ENCODE measurements at places on chromosomes 11 and 22.

DNA sequence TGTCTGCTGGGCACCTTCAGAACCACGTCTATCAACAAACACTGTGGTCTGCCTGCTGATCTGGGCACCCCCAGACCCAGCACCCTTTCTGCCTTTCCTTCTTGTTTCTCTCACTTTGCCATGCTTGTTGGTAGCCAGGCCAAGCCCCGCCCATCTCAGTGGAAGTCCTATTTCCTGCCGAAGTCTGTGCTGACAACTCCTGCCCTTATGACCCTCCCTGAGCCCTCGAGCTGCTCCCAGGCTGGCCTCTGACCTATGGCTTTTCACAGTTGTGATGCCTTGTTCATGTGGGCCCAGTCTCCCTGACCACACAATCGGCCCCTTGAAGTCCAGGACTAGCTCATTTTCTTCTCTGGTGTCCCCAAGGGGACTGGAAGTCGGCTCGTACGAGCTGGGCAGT is 132.1 kb downstream of the DSCAML1 start:
- DNase-seq, result no peak

- DNase-seq, result no peak
Measured at GRCh38 chr11:16853859-16854258, 115.4 kb downstream of the C11orf58 start.

DNA sequence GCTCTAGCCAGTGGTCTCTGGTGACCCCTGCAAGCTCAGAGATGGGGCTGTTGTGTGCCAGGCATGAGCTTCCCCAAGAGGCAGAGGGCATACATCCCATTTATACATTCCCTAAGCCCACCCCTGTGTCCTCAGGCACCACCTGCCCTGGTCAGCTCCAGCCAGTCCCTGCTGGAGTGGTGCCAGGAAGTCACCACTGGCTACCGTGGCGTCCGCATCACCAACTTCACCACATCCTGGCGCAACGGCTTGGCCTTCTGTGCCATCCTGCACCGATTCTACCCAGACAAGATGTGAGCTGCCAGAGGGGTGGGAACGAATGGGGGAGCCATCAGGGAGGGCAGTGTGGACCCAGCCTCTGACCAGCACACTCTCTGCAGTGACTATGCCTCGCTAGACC is 8.3 kb downstream of the EHBP1L1 start:
- no peak for DNase-seq

DNA sequence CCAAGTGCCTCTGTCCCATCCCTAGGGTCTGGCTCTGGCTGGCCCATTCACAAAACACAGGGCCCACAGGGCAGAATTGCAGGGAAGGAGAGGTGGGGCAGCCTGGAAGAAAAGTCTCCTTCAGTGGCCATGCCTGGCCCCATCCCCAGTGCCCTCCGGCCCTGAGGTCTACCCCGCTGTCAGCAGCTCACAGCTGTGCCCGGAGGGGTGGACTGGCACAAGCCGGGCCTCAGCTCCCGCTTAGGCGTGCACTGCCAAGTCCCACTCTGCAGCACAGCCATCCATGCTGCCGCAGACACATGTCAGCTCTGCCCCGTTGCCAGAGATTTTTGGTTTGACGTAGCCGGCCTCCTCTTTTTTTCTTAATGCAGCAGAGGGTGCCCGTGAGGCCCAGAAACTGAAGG is 3.9 kb upstream of the SCN2B start:
- no peak for DNase-seq

DNA sequence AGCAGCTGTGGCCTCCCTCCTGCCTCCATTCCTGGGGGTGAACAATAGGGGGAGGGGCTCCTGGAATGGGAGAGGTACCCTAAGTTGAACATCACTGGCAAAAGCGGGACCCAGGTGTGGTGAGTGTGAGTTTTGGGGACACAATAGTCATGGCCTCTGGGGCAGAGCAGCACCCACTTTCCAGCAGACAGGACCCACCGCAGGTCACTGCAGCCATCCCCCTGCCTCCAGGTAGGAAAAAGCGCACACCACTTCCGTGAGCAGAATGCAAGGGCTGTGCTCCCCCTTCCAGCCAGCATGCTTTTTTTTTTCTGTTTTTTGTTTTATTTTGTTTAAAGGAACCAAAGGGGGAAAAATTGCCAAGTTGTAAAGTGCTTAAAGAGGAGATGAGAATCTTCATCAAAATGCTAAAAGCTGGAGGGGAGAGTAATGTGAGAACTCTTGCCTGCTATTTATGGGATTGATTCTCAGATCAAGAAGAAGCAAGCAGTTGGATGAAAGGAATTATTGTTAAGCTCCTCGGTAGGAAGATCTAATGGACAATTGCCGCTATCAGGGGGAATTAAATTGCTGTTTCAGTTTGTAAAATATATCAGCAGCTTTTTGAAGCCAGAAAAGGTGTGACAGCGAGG is 152.9 kb downstream of the FEZ1 start:
- DNase-seq, result no peak

DNA sequence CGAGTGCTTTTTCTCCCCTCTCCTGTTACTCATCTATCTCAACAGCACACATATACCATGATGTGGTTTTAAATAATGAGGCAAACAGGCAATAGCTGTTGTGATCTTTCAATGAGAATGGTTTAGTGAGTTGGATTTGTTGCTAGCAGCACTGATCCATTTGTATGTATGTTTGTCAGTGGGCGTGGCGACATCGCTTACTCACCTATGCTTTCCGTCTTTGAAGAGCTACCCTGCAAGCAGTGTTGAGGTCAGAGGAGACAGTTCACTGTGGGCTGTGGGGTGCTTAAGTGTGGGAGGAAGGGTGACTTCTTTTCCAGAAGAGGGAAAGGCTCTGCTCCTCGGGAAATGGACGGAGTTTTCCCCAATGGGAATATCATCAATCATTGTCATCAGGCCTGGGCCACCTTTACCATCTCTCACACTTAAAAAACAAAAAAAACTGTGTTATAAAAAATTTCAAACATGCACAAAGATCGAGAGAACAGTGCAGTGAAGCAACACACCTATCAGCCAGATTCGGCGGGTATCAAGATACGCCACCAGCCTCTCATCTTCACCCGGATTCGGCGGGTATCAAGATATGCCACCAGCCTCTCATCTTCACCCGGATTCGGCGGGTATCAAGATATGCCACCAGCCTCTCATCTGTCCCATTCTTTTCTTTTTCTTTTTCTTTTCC is 83.8 kb downstream of the TBC1D22A start:
- no peak for DNase-seq

DNA sequence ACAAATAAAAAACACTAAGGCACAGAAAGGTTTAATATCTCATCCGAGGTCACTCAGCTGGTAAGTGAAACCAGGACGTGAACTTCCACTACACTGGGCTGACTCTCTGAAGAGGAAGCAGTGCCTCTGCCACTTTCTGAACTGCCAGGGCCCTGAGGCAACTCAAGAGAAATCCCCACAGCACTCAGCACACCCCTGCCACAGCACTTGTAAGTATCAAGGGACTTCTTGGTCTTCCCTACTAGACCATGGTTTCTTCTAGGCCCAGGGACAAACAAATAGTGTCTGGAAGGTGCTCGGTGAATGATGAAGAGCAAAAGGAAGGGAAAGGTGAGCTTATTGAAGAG is 49.7 kb downstream of the RPL27A start:
- no peak for DNase-seq

GRCh38 chr22:28018461-28018927 is 99.4 kb upstream of the PITPNB start:
- no peak for DNase-seq

DNA sequence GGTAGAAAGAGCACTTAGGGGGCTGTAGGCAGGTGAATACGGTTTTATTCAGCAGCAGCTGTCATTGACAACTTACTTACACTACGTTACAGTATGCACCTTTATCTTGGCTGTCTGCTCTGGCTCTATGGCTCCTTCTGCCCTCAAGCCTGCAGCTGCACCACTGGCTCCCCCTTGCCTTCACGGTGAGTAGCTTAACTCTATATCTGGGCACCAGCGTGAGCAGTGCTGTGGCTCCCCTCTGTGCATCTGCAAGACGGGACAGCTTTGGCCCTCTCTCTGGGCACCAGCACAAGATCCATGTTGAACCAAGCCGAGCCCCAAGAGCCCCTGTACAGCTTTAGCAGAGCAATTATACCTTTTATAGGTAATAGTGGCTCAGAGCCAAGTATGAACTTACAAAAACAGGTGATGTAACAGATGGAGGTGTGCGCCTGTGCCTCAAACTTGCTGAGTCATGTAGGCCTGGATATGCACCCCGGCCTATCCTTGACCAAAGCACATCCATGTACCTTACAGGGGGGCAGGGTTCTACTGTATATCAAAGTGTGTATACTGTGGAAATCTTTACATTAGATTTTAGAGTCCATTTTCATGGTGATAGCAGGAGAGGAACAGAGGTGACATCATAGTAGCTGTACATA is 96.9 kb upstream of the CTSC start:
- no peak for DNase-seq

GRCh38 chr22:22882033-22882717 is 5.4 kb upstream of the IGLL5 start:
- no peak for DNase-seq

GRCh38 chr11:117677729-117678310 is 119.2 kb downstream of the DSCAML1 start:
- no peak for DNase-seq

DNA sequence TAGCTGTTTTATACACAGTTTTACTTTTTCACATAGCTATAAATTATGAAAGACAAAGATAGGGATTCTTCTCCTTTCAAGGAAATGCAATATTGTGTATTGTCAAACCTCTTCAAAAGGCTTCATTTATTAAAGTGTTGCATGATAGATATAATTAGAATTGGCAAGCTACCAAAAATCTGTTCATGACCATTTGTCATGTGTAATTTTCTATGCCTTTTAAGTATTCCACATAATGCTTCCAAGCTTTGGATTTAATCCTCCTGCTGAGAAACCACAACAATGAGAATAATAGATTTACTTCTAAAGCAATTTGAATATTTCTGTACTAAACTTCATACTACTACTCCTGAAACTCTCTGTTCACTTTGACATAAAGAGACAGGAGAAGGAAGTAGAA is 403.2 kb upstream of the CCDC179 start:
- DNase-seq, result no peak

- no peak for DNase-seq
Measured at GRCh38 chr11:64278576-64279190, 5.8 kb downstream of the BAD start.

All from CD8-positive, alpha-beta memory T cell (primary cell).